ENCODE measurements at places on chromosomes 4 and X.

- no peak for DNase-seq
Observed at GRCh38 chrX:78199851-78200250, 60.4 kb upstream of the TAF9B start.

DNA sequence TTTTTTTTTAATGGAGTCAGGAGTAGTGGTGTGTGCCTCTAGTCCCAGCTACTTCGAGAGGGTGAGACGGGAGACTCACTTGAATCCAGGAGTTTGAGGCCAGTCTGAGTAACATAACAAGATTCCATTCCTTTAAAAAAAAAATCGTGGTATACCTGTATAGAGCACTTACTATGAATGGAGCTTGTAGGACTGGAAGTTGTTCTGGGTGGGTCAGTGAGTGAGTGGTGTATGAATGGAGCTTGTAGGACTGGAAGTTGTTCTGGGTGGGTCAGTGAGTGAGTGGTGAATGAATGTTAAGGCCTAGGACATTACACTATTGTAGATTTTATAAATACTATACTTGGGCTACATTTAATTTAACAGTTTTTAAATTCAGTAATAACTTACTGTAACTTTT lies 2.9 kb upstream of the SLC10A7 start:
- no peak for DNase-seq

DNA sequence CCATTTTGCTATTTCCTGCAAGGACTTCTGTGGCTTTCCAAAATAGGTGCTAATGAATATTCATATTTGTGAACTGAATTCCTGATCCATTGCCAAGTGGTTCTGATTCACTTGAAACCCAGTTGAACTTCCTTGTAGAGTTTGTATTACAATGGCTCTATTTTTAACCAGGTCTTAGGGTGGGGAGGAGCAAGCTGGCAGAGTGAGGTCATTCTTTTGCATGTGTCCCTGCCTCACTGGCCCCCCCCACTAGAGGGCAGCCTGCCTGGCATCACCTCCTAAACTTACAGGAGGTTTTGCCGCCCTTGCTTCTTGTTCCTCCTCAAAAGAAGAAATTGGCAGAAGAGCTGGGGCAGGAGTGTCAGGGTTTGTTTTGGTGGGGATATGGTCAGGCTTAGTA lies 10.5 kb downstream of the PTTG2 start:
- DNase-seq = no peak

- no peak for DNase-seq
Observed at GRCh38 chr4:95289028-95289634, 259.6 kb downstream of the UNC5C start.

GRCh38 chr4:80266902-80267380 lies 477 bp downstream of the FGF5 start:
- no peak for DNase-seq

Data from hematopoietic multipotent progenitor cell treated with erythropoietin and hydrocortisone succinate and interleukin-3 and kit ligand, for 17 days (in vitro differentiated cells).